ENCODE measurements at places on chromosomes 1 and 21. TPM values are rescaled to one million over a fixed set of nuclear protein-coding genes. Genes with fewer than 3 reads are reported as not detected.

GRCh38 chr1:55048453-55049270 lies 9.3 kb downstream of the PCSK9 start:
- no peak for DNase-seq

- no peak for DNase-seq
Observed at GRCh38 chr1:78334952-78335351, 155.8 kb upstream of the PTGFR start.

DNA sequence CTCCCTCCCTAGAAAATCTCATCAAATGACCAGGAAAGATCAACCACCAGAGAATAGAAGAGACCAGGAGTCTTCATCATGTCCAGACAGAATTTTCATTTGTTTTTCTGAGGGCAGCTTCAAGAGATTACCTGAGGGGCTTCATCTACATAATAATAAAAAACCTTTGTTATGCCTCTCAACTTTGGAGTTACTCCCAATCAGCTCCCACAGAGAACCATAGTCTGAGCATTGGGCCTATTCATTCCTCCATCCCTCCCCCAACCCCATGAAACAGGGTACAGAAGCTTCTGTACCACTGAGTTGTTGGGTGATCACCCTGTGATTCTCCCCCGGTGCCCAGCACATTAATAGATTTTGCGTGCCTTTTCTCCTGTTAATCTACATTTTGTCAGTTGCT lies 53.3 kb upstream of the PRRC2C start:
- DNase-seq, result no peak

The TMEM79 gene
- 1.4 TPM for total RNA-seq

The AMY2B gene
- 0.76 TPM for total RNA-seq

GRCh38 chr1:109274533-109275476 lies 8.1 kb downstream of the PSRC1 start:
- DNase-seq, result peak; percentile 86

The WLS gene
- 139 TPM for total RNA-seq

DNA sequence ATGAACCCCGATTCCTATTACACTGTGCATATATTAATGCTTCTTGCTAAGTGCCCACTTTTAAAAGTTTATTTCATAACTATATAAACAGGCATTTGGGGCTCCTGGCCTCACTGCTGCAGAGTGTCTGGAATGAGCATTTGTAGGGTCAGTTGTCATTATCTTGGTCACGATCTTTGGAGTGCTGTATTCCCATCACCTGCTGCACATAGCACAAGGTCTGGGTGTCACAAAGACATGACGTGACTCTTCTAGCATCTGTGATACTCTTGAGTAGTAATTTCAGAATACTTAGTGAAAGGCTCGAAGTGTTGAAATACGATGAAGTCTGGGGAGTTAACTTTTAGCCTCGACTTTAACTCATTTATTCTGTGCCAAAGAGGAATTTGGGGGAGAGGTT lies 186.4 kb downstream of the FMN2 start:
- no peak for DNase-seq

GRCh38 chr1:183753464-183753891 lies 51.4 kb upstream of the RGL1 start:
- DNase-seq, result no peak

DNA sequence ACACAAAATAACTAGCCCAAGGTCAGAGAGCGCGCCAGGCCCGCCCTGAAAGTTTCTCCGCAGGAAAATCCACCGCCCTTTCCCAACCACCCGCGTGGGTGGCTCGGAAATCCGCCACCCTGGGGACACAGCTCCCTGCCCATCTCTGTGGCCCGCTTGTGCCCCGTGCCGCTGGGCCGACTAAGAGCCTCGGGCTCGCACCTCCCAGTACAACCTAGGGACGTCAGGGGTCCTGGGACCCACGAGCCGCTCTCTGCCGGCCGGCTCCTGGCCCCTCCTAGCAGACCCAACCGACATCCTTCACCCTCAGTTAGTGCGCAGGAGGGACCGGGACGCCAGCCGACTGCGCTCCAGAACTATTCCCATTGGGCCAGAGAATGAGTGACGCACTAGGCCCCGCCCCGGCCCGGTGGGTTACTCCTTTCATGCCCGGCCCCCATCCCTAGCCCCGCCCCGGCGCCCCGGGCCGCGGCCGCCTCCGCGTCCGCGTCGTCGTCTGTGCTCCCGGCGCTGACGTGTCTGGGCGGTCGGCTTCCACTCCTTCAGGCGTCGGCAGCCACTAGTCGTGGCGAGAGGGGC lies 396 bp upstream of the UAP1 start:
- peak; percentile 92 for DNase-seq

DNA sequence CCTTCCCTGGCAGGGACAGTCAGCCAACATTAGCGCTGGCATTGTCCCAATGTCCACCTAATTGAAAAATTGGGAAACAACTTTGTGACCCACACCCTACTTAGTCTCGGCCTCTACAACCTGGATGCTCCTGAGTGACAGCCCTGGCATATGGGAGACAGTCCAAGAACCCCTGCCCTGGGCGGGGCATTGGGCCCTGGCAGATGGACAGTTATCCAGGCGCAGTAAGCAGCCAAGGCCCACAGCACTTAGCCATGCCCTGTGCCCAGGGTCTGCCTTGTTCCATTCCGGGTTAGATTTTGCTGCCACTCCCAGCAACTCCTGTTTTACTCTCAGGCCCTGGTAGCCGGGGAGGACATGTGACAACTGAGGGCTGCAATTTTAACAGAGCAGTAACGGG lies 50.3 kb downstream of the NFASC start:
- no peak for DNase-seq

The LCE3D gene
- total RNA-seq, result not detected

The C1orf115 gene
- total RNA-seq, result not detected

DNA sequence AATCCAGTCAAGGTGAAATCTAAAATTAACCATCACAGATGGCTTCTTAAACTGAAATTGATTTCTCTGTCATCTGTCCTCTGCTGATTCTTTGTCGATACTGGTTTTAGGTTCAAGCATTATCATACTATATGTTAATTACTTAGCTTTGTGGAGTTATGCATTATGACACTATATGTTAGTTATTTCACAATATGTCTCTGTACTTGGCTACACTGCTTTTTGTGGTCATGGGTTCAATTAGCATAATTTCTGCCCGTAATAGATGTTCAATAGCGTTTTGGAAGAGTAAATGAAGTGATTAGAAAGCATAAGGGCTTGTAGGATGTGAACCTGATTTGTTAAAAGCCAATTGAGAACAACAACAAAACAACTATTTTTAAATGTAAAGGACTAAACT lies 28.2 kb downstream of the IFI44 start:
- DNase-seq, result no peak

GRCh38 chr1:22738522-22738921 lies 27.9 kb downstream of the EPHB2 start:
- no peak for DNase-seq

DNA sequence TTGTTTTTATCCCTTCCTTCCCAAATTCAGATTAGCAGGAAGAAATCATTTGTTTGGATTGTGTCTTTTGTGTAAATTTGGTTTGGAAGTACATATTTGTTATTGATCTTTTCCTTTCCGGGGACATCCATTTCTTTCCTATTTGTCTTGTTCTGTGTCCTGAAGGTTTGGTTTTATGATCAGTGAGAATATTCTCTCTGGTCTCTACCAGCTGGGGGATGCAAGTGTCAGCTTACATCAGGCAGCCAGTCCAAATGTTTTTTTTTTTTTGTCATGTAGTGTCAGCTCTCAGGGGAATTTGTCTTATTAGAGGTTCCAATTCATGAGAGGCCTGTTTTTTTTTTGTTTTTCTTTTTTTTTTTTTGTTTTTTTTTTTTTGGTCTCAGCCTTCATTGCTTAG lies 479.2 kb upstream of the LRRC7 start:
- no peak for DNase-seq

The SHISAL2A gene
- not detected for total RNA-seq

DNA sequence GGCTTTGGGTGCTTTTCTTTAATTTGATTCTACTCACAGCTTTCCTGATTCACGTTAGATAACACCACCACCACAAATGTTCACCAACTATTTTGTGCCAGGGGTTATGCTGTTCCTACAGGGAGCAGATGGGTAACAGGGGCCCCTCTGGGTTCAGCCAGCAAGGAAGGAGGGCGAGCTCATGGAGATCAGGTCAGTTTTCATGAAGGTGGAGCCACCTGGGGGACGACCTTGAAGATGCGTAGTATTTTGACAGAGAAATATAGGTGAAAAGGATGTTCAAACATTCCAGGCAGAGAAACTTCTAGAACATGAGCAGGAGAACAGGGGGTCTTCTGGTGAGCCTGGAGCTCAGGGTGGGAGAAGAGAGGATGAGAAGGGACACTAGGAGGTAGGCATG lies 28.9 kb downstream of the KIAA0040 start:
- no peak for DNase-seq

GRCh38 chr1:41380195-41380594 lies 19.0 kb downstream of the FOXO6 start:
- DNase-seq, result no peak

DNA sequence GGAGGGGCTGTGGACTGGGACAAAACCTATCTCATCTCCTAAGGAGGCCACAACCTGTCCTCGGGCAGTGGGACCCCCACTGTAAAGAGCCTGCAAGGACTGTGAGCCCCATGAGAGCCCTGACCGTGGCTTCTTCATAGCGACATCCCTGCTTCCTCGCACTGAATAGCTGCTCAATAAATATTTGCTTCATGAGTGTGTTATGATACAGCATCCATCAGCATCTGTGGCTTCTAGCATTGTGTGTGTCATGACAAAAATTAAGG lies 40.5 kb upstream of the CSF3R start:
- no peak for DNase-seq

DNA sequence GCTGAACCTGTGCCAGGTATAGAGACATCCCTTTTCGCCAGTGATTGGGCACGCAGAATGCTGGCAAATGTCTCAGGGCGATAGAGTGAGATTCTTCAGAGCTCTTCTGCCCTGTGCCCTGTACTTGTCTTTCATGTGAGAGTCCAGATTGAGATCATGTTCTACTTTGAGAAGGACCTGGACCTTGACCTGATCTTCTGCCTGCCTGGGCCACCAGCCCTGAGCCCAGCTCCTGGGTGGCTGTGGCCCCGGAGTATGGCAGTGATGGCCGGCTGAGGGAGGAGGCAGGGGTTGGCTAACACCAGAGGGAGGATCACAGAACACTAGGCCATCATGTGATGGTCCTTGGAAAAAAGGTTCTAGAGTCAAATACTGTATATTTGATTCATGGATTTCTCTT lies 13.8 kb downstream of the STRIP1 start:
- DNase-seq, result no peak

The TRIM67 gene
- not detected for total RNA-seq

- no peak for DNase-seq
Observed at GRCh38 chr1:152953761-152954160, 6.8 kb downstream of the SPRR5 start.

DNA sequence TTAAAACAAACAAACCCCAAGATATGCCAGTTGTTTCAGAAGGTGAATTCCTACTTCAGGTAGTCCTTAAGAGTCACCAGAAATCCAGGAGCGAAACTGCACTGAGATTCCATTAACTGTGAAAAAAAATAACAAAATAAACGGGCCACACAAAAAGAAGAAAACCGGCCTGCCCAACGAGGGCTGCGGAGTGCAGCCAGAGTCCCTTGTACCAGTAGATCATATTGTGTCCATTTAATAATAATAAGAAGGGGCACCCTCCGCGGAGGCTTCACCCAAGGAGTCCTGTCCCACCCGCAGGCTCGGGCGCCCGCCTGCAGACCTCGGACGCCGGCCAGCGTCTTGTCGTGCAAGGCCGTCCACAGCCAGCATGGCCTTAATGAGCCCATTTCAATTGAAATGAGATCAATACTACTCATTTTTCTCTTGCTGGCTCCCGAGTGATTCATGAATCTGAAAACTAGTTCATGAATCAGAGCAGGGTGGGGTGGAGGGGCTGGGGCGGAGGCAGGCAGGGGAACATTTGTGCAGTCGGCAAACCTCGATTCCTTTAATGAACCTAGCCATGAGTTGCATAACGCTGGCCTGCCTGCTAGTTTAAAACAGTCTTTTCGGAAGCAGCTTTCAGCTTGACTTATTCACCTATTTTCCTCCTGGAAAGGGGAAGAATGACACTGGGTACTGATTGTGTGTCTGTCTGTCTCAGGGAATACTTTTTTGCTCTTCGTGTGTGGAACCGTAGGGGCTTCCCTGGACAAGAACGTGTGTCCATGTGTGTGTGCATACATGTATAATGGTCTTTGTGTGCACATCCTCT lies 113.1 kb upstream of the IRF2BP2 start:
- peak; percentile 72 for DNase-seq

GRCh38 chr1:189606795-189607476 lies 870.7 kb downstream of the BRINP3 start:
- DNase-seq, result peak; percentile 5

DNA sequence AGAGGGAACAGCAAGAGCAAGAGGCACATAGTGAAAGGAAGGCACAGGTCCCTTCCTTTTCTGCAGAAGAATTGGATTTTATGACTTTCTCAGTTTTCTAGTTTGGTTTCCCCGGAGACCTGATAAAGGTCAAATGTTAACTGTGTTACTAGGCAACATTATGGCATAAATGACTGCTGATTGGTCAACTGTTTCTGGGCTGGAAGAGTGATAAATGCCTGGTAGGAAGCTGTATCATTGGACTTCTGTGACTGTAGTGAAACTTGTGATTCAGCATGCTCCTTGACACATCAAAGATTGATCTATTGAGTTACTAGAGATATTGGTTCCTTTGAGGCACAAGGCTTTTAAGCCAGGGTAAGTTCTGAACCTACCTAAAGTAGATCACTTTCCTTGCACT lies 55.7 kb downstream of the LRRC8C start:
- no peak for DNase-seq

GRCh38 chr1:89701746-89702241 lies 68.9 kb downstream of the LRRC8C start:
- no peak for DNase-seq

DNA sequence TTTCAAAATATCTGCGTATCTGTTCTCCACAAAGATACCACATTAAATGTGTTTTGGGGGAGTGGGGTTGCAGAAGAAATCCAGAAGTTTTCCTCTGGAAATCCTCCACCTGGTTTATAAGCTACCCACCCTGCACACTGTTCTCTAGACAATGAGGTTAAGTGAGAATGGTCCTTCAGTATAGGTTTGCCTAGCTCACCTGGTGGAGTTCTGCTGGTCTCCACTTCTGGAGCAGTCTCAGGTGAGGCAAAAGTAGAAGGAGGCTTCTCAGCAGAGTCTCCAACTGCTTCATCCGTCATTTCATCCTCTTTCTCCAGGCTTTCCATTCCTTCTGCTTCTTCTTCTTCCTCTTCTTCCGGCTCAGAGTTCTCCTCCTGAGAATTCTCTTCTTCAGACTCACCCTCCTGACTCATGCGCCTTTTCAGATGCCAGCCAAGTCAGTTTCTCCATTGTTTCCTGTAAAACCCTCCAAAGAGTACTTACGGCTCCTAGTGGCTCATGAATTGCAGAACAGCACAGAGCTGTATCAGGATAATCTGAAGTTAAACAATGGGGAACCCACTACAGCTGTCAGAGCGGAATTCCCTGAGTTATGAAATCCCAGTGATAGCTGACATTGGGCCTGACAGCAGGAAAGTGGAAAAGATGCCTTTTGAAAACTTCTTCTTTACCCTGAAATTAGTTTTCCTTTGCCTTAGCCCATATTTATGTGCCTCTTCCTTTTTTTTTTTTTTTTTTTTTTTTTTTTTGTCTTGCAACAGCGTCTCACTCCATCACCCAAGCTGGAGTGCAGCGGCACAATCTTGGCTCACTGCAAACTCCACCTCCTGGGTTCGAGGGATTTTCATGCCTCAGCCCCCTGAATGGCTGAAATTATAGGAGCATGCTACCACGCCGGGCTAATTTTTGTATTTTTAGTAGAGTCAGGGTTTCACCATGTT lies 38.5 kb downstream of the MSTO1 start:
- DNase-seq, result peak; percentile 88

The TOR3A gene
- total RNA-seq, result 42.4 TPM

Measured in H4 (cell line).